ENCODE measurements at places on chromosomes 4 and X.

DNA sequence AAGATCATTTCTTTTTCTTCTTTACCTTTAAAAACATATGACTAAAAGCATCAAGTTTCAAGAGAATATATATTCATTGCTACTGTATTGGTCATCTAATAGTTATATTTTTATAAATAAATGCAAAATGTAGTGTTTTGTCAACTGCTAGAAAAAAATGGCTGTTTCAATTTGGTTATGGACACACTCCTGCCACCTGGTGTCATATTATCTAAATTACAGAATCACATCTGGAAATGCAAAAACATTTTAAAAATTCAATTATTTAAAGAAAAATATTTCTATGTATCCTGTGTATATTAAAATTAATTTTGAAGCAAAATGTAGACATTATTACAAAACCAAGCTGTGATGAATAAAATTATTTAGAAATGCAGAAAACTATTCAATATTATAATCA is 329.4 kb upstream of the PCDH18 start:
- no peak for DNase-seq

DNA sequence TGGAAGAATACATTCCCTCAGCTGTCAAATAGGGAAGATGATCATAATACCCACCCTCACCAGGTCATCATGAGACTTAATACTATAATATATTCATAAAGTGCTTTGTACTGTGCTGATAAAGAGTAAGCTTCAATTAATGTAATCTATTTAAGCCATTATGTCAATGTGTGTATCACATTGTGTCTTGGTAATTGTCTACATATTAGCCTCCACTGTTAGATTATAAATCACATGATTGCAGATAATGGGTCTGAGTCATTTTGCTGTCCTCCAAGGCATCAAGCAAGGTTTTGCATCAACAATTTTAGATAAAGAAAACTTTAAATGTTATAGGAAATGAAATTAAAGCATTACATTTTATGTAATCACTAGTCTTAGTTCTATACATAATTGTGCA is 45.2 kb upstream of the CEP135 start:
- no peak for DNase-seq

GRCh38 chr4:86569103-86569870 is 24.8 kb upstream of the PTPN13 start:
- no peak for DNase-seq

- DNase-seq: no peak
Observed at GRCh38 chrX:103783196-103783595, 6.6 kb downstream of the PLP1 start.

DNA sequence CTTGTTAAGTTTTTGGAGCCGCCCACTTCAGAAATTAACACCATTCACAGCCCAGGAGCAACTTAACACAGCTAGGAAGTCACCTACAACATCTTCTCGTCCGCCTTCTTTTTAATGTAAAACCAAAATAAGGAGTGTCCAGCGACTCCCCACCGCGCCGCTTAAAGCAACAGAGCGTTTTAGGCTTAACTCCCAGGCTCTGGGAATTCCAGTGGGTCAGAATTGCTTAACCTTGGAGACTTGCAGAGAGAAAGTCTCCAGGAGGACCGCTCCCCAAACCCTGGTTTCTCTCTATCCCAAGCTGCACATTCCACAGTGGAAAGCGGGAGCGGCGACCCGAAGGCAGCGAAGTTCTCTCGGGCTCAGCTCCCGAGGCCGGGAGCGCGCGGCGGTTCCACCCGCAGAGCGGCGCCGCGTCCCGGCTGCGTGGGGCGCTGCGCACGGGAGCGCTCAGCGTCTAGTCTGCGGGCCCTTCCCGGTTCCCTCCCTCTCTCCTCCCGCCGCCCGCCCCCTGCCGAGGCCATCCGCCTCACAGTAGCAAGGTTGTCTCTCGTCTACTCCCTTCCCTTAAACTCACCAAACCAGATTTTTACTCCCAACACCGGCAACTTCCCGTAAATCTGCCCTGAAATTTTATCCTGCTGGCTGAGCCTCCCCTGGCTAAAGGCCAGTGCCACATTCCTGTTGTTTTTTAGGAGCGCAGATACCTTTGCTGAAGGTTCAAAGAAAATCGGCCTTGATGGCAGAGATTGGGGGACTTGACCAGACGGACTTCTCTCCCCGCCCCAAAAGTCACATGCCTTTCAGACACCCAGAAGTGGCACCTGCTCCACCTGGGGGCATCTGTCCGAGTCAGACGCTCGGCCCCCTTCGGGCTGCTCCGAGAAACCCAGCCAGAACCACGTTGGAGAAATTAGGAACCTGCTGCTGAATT is at the start of gene RBM47:
Gene RBM47 (minus strand): TSS at position 464 of the 934 bp plus-strand sequence. CDS start 190,971 bp downstream, outside the sequence.
- no peak for DNase-seq

DNA sequence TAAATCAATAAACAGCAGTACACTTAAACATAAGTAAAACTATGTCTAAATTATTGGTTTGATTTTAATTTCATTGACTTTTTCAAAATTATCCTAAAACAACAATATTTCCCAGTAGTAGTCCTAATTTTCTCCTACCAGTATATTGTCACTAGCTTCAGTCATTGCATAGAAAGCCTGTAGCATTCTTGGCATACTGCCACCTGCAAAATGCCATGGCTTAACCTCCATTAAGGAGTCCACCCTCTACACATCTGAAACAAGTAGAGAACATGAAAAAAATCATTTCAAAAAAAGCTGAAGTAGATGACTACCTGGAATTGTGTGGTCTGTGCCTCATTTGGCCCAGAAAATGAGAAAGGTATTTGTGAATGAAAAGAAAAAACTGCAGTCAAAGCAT is 348.5 kb downstream of the INPP4B start:
- no peak for DNase-seq

DNA sequence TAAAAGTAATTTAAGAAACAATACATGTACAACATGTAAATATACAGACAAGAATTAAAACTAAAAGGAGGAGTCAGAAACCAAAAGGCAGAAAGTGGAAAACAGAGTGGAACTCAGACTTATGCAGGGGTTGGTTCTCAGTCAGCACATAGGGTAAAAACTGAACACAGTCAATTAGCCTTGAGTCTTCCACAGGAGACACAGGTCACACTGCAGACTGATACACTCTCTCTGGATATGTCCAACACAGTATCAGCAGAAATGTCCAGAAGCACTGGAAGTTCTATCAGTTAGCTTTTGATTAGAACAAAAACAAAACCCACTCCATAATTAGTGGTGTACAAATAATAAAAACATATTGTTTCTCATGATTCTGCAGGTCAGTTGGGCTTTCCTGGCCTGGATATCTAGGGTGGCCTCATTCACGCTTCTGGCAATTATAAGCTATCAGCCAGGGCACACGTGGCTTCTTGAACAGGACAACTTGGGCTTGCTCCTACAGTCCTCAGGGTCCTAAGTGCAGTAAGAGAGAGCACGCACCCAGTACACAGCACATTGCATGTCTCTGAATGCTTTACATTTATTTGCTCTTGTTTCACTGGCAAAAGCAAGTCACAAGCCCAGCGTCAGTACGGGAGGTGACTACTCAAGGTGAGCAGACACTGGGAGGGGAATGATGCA is 21.6 kb downstream of the TEC start:
- no peak for DNase-seq

GRCh38 chr4:110988722-110989121 is 365.8 kb upstream of the PITX2 start:
- DNase-seq: no peak

DNA sequence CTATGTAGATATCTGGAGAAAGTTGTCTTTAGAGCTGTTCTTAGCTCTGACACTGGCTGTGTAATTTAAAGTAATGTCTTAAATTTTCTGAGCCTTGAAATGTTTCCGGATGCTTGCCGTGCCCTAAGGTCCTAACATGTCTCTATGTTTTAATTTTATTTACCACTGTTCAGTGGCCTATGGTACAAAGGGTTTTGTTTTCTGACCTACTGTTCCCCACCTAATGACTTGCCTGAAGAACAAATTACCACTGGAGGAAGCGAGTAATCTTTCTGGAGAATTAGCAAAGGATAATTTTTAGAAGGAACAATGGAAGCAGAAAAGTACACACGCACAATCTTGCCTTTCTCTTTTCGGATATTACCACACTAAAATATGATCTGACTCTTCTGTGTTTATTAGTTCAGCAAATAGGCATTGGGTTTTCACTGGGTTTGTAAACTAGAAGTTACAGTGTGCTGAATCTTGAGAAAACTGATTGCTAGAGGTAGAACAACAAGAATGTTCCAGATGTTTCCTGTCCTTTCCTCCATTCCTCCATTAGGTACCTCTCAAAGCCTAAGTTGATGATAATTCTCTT is 435.9 kb downstream of the PACRGL start:
- no peak for DNase-seq

DNA sequence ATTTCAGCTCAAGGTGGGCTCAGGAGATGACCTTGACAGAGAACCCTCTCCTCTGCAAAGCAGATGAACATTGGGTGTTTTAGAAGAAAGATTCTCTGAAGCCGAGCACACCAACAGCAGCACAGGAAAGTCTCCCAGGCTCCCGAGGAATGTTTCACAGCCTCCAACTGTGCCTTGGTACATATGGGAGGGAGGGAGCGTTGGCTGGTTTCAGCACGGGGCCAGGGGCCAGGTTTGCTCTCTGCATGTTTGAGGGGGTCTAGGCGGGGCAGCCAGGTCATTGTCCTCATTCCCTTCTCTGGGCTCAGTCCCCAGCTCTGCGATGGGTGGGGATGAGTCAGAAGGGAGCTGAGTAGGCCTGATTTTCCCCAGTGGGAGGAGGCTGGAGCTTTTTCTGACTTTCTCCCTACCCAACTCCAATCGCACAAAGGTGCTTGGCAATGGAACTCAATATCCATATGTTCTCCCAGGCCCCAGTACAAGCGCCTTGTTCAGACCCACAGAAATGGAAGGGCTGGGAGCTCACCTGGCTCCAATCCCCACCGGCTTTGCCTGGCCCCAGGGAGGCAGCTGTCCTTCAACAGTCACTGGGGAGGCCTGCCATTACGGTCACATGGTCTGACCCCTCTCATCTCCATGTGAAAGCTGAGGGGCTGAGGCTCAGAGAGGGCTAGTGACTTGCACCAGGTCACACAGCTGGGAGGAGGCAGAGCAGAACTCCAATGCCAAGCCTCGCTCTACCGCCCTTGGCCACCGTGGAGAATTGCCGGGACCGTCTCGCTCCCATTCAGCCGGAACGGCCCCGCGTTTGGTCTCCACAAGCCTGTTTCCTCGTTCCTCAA is 108.4 kb upstream of the AFAP1 start:
- no peak for DNase-seq

DNA sequence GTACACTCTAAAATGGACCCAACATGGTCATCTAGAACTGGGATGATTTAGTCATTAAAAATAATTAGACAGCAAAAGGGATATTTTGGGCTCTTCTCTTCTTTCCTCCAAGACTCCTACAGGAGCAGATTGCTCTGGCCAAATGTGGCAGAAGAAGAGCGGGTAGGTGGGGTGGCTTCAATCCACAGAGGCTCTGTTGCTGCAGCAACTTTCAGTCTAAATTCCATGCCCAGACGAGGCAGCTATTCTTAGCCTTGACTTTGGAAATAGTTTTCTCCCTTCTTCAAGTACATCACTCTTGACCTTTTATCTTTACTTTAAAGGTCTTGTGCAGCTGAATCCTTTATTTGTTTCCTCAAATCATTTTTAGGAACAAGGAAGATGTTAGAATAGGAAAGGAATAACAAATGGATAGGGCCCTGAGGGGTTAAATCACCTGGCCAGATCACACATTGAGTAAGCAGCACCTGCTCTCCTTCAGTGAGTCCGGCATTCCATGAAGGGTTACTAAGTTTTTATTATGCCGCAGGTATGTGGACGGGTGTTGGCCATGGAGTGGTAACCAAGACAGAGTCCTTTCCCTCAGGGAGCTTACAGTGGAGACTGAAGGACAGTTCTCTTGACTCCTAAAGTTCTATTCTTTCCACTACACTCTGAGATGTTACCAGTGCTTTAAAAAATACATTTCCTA is 19.3 kb upstream of the SORBS2 start:
- no peak for DNase-seq

DNA sequence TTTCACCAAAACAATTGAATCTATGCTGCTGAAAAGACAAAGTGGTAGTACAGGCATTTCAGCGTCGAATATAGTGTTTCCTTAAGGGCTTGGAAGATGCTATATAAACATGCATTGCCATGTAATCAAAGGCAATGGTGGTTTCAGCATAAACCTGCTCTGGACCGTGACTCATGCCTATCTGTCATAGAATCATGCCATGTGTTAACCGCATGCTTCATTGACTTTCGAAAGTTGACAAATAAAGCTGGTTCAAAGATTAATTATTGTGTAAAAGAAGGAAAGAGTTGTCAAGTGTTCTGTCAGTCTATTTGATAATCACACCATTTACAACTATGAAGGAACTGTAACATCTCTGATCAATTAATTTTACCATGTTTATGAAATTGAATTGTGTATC is 83.2 kb downstream of the FUNDC1 start:
- DNase-seq: no peak

GRCh38 chrX:43573441-43574015 is 82.6 kb upstream of the MAOA start:
- DNase-seq: no peak

DNA sequence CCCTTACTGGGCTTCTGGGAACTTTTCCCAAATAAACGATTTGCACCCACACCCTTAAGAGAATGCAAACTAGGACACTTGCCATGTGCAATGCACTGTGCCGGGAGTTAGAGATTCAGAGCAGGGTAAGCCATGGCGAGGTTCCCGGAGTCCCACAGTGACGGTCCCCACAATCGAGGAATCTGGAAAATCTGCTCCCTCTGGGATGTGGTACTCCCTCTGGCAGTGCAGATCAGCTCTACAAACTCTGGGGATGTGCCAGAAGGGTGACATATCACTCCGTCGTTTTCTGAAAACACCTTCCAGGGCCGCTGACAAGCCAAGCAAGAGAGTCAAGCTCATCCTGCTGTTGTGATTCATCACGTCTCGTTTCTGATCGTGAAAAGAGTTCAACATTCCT is 537.5 kb downstream of the BCOR start:
- DNase-seq: no peak
